ENCODE measurements at places on chromosomes 16 and 17.

DNA sequence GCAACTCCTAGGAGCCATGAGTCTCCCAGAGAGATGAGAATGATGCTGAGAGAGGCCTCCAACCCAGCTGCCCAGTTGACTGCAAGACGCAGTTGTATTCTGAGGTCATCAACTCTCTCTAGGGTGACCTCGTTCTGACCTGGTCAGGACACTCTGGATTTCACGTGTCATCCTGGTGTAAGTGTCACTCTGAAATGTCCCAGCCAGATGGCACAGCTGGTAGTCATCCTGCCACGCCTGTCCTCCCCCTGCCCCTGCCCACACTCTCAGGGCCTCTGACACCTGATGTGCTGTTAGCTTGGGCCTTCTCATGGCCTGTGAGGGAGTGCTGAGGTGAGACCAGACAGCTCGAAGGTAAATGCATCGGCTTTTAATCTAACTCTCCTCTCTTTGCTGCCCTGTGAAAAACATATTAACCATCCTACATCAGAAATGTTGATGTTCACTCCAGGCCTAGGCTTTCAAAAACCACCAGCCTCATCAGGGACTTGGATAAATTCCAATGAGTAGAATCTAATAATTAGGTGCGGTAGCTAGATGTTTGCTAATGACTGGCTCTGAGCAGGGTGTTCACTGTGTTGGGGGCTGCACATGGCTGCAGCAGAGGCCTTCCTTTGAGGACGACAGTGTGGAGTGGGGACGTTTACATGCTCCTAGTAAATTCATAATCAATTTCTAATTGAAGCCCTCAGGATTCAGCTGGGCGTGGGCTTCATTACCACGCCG is 13.8 kb downstream of the MLYCD start:
- DNase-seq, result no peak

DNA sequence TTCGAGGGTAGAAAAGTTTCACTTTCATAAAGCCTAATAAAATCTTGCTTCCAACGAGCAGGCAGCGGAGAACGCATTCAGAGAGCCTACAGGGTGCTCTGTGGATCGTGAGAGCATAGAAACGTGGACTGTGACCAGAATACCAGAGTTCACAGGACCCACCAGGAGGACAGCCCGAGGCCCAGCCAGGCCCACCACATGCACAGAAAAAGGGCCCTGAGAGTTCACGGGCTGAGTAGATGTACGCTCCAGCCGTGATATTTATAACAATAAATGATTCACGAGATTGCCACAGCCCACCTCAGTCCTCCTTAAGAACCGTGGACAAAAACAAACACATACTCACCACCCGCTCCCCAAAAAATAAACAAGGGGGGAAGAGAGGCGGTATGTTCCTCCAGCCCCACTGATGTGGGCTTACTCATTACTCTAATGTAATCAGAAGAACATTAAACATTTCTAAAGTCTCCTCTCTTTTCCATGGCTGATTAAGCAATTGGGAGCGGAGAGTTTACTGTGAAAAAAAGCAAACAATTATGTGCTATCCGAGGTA is 207.2 kb downstream of the C16orf78 start:
- DNase-seq, result no peak

- DNase-seq, result no peak
Measured at GRCh38 chr16:88103011-88103410, 151.8 kb downstream of the BANP start.

DNA sequence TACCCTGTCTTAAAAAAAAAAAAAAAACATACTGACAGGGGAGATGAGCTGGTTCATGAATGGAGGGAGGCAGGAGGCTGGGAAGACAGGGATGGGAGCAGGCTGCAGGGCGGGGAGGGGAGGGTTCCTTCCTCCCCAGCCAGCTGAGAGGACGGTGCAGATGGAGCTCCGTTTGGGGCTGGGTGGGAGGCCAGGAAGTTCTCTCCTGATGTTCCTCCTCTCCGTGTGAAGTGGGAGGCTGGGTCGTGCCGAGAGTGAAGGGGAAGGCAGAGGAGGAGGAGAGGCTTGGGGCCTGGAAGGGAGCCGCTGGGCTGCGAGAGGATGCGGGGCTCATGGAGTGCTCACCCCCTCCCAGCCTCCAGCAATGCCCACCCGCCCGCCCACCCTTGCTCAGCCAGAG is 21.3 kb downstream of the SBK1 start:
- DNase-seq, result no peak

DNA sequence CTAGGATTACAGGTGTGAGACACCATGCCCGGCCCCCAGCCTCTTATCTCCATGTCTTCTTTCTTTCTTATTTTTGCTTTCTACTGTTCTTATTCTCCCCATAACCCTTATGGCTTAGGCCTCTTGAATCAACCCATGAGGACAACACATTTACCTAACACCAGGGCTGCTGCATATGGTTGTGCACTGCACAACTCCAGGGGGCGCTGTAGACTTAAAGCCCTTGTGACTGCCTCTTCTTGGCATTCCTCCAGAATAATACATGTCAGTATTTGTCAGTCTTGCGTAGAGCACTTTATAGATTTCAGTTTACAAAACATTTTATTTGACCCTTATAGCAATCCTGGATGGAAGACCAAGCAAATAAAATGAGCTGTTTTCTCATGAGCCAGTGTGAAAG is 225.0 kb upstream of the SALL1 start:
- DNase-seq, result no peak

DNA sequence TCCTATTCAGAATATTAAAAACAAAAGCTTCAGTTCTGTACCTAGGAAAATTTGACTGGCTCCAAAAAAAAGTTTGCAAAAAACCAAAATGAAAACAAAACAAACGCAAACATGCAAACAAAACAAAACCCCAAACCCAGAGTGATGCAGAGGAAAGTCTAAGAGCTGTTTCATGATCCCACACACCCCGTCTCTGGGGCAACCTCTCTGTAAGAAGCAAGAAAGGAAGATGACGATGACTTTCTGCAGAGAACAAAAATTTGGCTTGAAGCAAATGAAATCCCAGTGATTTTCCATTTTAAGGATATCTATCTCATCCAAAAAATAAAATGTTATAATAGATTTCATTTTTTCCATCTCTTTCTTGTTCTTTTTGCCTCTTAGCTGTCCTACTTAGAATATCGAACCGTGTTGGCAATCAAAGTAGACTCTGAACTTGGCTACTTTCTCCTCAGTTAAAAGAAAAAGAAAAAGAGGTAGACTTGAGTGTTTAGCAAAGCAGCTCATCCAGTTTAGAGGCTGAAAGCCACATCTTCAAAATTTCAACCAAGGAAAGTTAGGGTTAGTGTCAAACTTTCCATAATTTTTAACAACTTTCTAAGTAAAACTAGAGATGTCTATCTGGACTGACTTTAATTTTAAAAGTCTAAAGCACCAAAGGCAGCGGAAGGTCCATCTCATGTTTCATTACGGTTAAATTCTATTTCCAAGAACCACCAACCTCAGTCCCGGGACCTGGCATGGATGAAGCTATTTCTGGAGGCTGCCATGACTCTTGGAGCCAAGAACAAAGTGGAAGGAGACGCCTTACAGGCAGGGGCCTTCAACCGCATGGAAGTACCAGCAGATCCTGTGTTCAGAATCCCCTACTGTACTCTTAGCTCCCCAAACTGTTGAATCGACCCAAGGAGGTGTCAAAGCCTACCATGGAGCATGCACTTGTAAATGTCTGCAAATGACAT is 180.8 kb downstream of the XYLT1 start:
- DNase-seq, result no peak

DNA sequence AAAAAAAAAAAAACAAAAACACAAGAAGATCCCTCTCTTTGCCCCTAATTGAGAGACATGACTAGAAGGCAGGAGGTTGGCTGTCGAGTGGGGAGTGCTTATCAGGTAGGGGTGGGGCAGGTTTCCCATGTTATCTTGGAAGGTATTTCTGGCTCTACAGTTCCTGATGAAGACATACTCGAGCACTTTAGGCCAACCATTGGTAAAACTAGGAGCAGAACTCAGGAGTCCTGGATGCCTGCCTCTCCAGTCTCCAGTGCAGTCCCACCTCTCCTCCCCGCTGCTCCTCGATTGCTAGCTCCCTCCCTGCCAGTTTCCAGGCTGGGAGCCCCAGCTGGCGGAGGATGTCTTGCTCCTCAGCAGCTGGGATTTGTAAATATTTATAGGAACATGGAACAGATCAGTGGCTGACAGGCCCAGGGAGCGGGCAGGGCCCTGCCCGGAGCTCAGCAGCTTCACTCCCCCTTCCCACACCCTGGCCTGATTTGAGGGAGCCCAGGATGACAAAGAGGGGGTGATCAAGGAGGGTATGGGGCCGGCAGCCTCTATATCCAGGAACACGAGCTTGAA is 11.4 kb upstream of the C1QL1 start:
- no peak for DNase-seq

- DNase-seq, result no peak
Measured at GRCh38 chr17:79619636-79620206, 8.9 kb upstream of the RBFOX3 start.

DNA sequence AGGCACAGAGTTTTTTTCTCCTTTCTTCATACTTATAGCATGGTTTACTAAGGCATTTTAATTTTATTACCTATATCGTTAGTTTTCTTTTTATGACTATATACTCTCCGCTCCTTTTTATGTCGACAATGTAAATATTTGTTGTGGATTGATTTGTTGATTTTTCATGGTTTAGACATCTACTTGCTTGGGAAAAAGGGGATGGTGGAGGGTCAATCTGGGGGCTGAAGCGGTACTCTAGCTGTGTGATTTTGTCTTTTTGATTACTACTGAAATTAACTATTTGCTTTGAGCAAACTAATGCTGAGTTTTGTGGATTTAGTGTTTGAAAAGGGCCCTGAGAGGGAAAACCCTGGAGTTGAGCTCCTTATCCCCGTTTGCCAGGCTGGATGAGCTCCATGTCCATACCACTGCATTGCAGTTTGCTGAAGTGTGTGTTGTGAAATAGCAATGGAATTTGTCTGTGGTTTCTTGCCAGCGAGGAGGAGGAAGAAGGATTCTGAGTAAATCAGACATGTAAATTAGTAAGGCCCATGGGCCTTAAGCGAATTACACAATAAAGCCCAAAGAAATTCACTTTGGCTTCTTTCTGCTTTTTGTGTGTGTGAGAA is 72.0 kb downstream of the FTO start:
- DNase-seq, result no peak

DNA sequence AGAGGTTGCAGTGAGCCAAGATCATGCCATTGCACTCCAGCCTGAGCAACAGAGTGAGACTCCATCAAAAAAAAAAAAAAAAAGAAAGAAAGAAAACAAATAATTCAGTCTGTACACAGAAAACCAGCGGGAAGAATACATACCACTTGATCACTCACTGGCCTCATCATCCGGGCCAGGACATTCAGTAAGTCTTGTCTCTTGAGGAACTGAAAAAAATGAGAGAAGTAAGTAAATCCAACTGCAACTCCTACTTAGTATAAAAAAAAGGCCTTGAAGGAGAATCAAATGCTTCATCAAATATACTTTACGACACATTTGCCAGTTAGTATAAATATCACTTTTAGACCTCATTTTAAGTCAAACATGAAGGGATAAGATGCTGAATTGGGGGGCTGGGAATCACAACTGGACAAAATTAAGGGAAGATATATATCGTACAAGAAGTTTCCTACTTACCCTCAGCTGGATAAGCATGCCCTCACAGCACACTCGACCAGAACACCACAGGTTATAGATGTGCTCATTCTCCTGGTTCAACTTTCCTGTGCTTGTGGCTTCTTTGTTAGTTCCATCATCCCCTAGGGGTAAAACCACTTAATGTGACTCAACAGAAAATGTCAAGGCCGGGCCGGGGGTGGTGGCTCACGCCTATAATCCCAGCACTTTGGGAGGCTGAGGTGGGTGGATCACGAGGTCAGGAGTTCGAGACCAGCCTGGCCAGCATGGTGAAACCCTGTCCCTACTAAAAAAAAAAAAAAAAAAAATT is 12.4 kb downstream of the CCDC47 start:
- no peak for DNase-seq

DNA sequence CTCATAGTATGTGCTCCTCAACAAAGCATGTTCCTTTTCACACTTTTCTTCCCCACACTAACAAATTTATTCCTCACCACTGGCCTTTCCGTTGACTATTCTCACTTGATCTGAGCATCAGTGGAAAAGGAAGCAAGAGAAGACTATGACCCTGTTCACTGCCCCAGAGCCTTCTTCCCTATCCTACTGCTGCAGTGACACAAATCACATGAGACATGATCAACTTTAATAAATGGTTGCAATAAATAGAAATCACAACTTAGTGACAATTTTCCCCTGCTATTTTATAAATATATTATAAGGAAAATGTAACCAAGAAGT is 438.7 kb upstream of the SOX9 start:
- DNase-seq, result no peak

GRCh38 chr16:67155295-67156142 is 4.2 kb downstream of the TRADD start:
- DNase-seq, result peak; percentile 66

- no peak for DNase-seq
Measured at GRCh38 chr17:17580662-17581470, 10.6 kb downstream of the PEMT start.

GRCh38 chr17:49972486-49973270 is 3.7 kb downstream of the DLX4 start:
- no peak for DNase-seq

DNA sequence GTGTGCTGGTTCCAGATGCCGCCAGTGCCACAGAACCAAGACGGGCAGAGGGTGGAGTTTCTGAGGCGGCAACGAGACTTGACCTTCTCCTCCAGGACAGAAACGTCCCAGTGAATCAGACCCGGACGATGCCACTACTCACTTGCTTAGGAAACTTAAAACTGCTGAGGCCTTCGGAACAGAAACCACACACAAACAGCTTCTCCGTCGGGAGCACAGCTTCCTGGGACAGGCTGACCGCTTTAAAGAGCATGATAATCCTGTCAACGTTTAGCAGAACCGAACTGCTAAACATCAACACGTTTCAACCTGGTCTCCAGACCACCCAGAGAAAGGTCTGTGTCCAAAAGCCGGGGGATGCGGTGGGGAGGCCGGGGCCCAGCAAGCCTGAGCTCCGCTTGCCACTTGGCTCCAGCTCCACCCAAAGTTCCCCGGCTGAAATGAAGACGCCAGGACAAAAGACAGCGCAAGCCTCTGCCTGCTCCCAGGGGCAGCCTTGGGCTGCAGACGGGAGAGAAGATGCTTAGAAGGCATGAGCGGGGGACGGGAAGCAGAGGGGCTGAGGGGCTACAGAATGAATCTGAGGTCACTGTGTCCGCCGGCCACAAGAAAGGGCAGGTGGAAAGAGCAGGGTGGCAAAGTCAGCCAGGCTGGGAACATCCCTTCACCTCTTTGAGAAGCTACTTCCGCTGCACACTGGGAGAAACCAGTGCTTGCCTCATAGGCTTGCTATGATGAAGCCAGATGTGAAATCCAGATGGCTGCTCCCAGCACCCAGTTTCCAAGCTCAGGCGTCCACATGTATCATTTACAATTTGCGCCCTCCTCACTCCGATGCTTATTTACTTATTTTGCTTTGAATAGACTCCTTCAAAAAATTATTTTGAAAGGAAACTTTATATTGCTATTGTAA is 69.0 kb downstream of the MRM3 start:
- DNase-seq, result no peak

Measured in activated gamma-delta T cell (primary cell).